Sciatic nerve (tissue), 2 donors: ENCODE measurements at places on chromosomes 5 and 9.

- DNase-seq = no peak
Measured at GRCh38 chr9:109286571-109286977, 34.3 kb downstream of the EPB41L4B start.

- no peak for DNase-seq
Measured at GRCh38 chr9:90958328-90958727, 156.7 kb downstream of the SYK start.

DNA sequence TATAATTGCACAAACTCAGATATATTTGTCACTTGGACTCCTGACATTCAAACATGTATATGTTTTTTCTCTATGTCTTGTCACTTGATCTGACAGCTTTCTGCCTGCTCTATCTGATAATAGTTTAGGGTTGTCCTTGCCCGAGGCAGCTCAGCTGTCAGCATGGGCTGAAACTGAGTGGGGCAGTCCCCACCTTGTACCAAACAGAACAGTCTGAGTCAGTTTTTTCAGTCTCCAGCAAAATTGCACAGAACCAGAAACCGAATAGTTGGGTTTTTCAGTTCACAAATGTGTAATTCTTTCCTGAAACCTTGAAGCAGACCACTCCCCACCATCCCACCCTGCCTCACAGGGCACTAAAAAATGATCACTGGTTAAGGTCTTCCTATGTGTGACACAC lies 9.5 kb upstream of the HAND1 start:
- no peak for DNase-seq

DNA sequence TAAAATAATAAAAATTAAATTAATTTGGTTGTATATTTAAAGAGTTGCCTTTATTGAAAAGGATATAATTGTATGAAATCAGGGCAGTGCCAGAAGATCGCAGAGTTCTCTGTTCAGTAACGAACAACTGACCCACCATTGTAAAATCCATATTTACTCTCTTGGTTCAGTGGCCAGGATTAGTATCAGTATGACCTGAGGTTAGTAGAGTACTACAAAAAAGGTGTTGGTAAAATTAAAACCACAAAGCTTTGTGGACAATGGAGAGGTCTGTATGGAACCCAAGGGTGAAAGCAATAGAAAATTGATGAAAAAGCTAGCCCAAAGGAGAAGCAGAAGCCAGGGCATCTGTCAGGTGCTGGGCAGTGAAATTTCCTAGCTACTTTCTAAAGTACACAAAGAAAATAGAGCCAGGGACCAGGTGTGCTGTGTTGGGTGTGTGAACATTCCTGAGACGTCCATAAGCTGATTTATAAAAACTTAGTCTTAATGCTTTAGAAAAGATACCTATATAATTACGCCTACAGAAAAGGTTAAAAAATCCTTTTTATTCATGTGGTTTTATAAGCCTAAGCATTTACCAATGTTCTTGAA lies 159.5 kb downstream of the AOPEP start:
- DNase-seq = no peak

- DNase-seq = no peak
Measured at GRCh38 chr9:131276891-131277286, 579 bp upstream of the FAM78A start.

GRCh38 chr9:108191065-108191464 lies 664.7 kb downstream of the ACTL7B start:
- DNase-seq = no peak

GRCh38 chr5:121693864-121694263 lies 157.8 kb upstream of the FTMT start:
- no peak for DNase-seq

DNA sequence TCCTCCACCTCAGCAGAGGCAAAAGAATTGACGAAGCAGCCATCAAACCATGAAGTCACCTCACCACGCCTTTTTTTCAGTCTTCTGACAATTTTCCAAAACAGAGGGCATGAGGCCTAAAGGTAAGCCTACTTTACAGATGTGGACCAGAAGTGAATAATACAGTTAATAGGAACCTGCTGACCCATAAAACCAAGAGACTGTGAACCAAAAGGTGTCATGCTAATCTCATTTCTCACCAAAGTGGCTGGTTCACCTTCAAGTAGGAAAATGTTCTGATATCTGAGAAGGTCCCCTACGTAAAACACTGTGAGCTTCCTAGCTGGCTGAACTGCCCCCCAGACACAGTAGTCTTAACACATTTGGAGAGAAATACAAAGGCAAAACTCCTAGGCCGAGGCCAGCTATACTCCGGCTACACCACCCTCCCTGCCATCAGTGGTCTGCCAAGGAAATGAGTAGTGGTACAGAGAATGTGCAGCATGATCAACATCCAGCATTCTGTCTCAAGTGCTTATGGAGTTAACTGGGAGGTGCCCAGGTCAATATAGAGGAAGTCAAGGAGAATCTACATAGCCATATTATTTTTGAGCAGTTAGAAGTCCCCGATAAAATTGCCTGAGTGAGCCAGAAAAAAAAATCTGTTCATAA lies 19.3 kb upstream of the F2RL2 start:
- DNase-seq = no peak

- DNase-seq = no peak
Measured at GRCh38 chr5:107153283-107153682, 517.5 kb downstream of the EFNA5 start.

DNA sequence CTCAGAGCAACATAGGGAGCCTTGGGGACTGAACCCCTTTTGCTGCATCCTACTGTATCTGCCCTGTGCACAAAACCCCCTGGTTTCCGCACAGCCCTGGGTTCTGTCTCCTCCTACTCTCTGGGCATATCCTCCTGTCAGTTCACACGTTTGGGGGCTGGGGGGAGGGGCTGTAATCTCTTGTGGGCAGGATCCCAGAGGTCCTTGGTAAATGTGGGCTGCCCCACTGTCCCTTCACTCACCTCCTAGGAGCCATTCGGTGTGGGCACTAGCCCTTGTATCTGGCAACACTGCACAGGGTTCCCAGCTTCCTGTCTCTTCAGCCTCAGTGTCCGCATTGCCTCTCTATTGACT lies 271.8 kb upstream of the DMAC1 start:
- DNase-seq = no peak

DNA sequence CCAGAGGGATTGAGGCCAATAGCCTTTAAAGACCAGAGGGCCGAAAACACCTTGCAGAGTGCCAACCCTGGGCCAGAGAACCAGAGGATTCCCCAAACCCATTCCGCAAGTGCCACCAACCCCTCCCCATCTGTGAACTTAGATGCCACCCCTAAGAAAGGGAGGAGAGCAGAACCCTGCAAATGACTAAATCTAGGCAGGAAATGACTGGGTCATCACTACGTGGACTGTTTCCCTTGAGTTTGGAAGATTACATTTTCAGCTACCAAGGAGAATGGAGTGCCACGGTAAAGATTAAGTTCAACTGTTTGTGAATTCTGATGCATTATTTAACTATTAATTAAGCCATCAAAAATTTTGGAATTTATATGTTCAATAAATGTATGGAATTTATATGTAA lies 142.8 kb downstream of the ENC1 start:
- no peak for DNase-seq

GRCh38 chr5:34918025-34918424 lies 2.5 kb downstream of the BRIX1 start:
- no peak for DNase-seq

- DNase-seq = no peak
Measured at GRCh38 chr5:103461243-103461642, 101.3 kb downstream of the NUDT12 start.

DNA sequence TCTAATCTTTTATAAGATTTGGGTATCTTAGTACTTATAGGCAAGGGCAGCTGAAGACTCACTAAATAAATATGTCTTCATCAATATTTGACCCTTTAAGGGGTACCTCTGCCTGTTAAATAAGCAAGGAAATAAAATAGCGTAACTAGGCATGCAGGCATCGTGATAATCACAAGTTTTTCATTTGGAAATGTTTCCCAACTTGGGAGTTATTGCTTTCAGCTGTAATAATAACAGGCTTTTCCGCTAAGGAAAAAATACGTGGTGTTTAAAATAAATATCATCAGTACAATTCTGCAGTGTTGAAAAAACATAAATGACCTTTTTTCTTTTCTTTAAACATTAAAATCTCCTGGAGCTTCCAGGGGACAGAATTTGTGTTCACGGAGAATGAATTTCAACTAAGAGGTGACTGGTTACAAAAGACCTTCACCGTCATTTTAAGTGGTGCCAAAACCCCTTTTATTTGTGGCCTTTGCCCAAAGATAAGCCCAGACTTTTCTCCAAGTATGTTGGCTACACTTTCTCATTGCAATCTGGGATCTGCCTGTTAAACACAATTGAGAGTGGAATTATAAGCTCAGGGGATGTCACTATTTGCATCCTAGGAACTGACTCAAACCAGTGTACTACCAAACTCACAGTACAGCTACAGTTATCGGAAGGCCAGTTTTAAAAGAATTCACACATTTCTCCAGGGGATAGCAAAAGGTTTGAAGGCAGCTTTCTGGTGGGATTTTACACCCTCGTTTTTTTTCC lies 218.6 kb downstream of the FBXL7 start:
- no peak for DNase-seq

- peak; percentile 55 for DNase-seq
Measured at GRCh38 chr9:121300283-121301119, 32.5 kb downstream of the GSN start.

DNA sequence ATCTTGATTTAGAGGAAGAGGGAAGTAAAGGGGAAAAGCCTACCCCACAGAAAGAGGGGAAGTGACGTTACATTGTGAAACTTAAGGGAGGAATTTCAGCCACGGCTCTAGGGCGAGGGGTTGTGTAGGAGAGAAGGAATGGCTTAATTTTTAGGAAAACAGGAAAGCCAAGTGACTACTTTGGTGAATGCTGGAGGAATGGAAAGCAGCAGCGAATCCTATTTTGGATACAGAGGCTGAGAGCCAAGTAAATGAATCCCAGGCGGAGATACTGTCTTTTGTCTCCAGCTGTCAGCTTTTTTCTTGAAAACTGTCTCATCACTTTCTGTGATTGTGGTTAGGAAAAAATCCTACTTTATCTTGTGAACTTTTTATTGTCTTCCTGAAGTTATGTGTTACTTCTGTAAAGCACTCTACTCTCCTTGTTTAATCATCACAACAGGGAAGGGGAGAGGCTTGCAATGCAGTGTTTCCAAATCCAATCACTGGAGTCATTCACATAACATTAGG lies 188.4 kb downstream of the TSSK1B start:
- no peak for DNase-seq

- DNase-seq = no peak
Measured at GRCh38 chr9:114216976-114217375, 61.6 kb downstream of the COL27A1 start.
